ENCODE measurements at places on chromosomes 2 and 18. TPM values are rescaled to one million over a fixed set of nuclear protein-coding genes. Genes with fewer than 3 reads are reported as not detected.

LRATD1 gene
- 0.02 TPM for total RNA-seq

TNP1 gene
- not detected for total RNA-seq

LMAN2L gene
- total RNA-seq = 23.0 TPM

MC4R gene
- total RNA-seq = not detected

MC2R gene
- not detected for total RNA-seq

OR6B2 gene
- not detected for total RNA-seq

SPATA3 gene
- not detected for total RNA-seq

VAMP8 gene
- 15.2 TPM for total RNA-seq

IL1RL2 gene
- not detected for total RNA-seq
